Stimulated activated CD8-positive, alpha-beta memory T cell treated with anti-CD3 and anti-CD28 coated beads, Interleukin-4, amount 100 ng/mL, for 4 hours (primary cell): ENCODE measurements at places on chromosomes 13 and 19.
A peak's percentile ranks its signal among the peaks of the same experiment; 100 is the strongest.

- no peak for DNase-seq
Measured at GRCh38 chr13:50589651-50590054, 253.8 kb downstream of the DLEU7 start.

DNA sequence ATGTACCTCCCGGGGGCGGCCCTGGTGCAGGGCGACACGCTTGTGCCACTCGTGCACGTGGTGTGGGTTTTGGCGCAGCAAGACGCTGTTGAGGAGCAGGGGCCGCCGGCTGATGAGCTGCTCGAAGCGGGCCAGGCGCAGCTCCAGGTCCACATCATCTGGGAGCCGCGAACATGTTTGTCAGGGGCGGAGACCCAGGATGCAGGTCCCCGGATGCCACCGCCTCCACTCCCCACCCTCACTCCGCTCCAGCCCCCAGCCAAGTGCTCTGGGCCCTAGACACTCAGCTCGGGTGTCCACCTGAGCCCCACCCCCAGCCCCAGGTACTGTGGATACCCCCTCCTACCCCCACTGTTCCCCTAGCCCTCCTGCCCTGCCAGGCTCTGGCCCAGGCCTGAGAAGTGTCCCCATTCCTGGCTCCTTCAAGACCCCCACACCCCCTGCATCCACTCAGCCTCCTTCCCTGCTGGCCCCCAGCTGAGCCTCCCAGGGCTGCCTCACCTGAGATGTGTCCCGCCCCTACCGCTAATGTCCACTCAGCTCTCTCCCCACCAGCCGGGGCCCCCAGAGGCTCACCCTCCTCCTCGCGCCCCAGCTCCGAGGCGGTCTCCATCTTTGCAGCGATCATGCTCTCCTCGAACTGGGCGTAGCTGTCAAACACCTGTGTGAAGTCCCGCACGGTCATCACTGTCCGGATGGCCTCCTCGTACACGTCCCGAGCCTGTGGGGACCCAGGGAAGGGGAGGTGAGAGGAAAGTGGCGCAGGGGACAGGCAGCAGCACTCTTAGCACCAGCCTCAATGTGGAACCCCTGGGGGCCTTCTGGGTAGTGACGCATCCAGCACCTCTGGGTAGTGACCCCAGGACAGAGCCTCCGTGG, 5.4 kb downstream of the XAB2 start:
- no peak for DNase-seq

DNA sequence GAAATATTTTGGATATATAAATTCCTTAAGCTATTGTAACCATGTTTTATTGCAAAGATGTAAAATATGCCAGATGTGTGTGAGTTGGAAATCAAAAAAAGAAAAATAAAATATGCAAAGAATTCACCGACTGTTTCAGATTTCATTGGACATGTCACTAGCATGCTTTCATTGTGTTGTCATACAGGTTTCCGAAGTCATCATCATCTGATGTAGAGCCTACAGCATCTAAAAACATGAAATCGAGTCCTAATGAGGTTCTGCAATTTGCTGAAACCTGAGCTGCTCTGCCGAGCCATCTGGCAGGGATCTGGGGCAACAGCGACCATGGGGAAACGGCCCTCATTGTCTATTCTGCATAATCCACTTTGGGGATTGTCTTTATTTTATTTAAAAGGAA, 196.1 kb upstream of the MAB21L1 start:
- DNase-seq, result no peak

DNA sequence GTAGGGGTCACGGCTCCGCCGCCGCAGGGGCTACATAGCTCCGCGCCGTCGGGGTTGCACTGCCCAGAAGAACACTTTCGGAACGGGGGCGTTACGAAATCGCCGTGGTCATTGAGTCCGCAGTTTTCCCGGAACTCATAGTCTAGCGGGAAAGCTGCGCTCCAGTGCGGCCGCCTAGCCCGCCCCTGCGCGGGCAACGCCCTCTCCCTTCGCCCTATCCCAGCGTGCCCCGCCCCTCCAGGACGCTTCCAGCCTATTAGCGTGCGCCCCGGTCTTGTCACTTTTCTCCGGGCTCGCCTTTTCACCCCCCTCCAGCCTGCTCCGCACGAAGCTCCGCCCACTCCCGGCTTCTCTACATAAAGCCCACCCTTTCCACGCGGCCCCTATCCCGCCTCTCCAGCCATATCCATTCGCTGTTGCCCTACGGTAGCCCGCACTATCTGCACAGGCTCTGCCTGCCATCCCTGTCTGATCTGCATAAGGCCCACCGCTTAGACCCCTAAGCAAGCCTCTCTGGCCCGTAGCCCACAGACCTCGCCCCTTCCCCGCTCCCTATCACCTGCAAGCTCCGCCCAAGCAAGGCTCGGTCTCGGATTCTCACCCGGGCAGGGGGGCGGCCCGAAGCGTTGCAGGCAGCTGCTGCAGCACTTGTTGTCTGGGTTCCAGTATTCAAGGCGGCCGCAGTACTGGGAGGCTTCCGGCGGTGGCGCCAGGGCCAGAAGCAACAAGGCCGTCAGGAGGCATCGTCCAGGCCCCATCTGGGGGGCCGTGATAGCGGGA, 1.6 kb downstream of the IGFLR1 start:
- DNase-seq, result peak; percentile 91

- DNase-seq, result no peak
Measured at GRCh38 chr13:37618554-37618953, 20.0 kb upstream of the POSTN start.

- DNase-seq, result peak; percentile 22
Measured at GRCh38 chr19:35247526-35248309, 1.1 kb upstream of the LSR start.

GRCh38 chr19:58561373-58562121, 3.1 kb upstream of the UBE2M start:
- DNase-seq, result no peak

- DNase-seq, result no peak
Measured at GRCh38 chr13:59178344-59178743, 985.4 kb downstream of the DIAPH3 start.

DNA sequence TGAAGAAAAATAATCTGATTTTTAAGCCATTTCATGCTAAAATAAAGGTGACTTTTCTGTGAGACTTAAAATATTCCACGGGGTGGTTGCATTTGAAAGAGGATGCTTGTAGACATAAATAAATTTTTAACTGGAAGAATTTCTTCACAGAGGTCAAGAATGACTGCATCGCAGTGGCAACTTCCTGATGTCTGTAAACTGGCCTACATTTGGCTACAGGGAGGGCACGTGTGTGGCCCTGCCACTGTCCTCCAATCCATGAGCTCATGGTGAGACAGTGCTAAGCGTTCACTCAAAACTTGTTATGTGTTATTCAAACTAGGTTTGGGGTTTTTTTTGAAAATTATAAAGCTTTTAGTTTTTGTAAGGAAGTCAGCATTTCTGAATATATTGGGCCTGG, 1089.3 kb downstream of the EFNB2 start:
- no peak for DNase-seq

GRCh38 chr19:41428481-41428859, 1.3 kb upstream of the B3GNT8 start:
- no peak for DNase-seq
